Stimulated activated CD8-positive, alpha-beta memory T cell treated with anti-CD3 and anti-CD28 coated beads, Interleukin-2, amount 100 ng/mL, for 48 hours (primary cell): ENCODE measurements at places on chromosomes 11 and 22.

GRCh38 chr11:109853156-109853776, 239.9 kb upstream of the ZC3H12C start:
- no peak for DNase-seq

DNA sequence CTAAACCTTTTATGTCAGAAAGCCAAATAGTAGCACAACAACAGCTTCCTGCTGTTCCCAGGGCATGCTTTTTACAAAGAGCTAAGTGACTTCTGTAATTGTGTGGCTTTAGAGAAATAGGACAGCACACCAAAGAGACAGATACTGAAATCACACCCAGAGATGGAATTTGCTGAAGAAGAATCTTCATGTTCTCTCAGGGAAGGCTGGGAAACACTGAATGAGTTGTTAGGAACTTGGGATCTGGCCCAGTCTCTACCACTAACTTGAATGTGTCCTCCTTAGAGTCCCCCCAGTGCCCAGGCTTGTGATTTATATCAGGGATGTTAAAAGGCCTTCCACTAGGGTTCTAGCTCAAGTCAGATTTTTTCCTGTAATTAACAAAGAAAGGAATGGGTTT, 175.2 kb downstream of the DBX1 start:
- no peak for DNase-seq

- no peak for DNase-seq
Observed at GRCh38 chr11:47461876-47462275, 12.9 kb upstream of the RAPSN start.

GRCh38 chr22:20586403-20586745, 79.0 kb downstream of the MED15 start:
- no peak for DNase-seq
